ENCODE measurements at places on chromosomes 6 and 20.

DNA sequence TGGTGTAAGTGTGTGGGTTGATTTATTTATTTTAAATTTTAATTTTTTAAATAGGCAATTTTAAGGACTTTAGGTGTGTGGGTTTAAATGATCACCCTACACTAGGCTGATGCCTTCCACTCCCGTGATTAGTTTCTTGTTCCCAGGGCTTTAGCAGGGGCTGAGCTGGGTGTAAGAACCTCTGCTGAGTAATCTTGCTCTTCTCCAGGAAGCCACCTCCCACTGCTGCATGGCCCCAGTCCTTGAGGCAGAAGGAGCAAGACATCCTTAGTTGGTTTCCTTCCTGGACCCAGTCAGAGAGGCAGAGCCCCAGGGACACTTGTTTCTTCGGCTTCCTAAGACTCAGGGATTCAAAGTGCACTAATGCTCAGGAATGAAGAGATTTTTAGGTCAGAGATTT lies 19.8 kb upstream of the CDC5L start:
- no peak for DNase-seq

GRCh38 chr6:45378334-45378926 lies 696 bp upstream of the SUPT3H start:
- DNase-seq = no peak

DNA sequence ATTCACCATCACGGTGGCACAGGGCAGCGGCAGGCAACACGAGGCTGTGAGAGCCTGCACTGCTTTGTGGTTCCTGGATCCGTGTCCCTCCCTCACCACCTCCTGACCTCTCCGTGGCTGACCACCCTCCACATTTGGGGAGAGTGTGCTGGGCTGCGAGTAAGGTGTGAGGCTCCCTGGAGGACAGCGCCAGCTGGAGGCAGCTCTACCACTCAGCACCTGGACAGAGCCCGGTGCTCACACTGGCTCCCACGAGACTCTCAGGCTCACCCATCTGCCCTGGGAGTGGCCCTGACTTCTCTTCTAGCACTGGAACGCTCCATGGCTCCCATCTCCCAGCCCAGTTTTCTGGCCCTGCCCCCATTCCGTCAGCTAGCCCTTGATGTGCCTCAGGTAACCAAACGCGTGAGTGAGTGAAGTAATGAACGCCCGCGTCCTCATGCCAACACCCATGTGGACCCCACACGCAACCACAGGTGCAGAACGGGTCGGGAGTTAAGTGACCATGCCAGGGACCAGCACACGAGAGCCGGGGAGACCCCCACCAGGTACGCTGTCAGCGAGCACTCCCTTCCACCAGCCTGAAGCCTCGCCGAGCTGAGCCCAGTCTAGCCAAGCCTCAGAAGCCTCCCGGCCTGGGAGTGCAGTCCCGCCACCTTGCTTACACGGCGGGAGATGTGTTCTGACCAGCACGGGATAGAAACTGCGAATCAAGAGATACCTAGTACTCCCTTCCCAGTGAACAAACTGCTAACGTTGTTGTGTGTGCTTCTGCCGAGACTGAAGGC lies 137.2 kb downstream of the WDR27 start:
- no peak for DNase-seq

- no peak for DNase-seq
Measured at GRCh38 chr6:4909063-4909706, 94.7 kb downstream of the RPP40 start.

DNA sequence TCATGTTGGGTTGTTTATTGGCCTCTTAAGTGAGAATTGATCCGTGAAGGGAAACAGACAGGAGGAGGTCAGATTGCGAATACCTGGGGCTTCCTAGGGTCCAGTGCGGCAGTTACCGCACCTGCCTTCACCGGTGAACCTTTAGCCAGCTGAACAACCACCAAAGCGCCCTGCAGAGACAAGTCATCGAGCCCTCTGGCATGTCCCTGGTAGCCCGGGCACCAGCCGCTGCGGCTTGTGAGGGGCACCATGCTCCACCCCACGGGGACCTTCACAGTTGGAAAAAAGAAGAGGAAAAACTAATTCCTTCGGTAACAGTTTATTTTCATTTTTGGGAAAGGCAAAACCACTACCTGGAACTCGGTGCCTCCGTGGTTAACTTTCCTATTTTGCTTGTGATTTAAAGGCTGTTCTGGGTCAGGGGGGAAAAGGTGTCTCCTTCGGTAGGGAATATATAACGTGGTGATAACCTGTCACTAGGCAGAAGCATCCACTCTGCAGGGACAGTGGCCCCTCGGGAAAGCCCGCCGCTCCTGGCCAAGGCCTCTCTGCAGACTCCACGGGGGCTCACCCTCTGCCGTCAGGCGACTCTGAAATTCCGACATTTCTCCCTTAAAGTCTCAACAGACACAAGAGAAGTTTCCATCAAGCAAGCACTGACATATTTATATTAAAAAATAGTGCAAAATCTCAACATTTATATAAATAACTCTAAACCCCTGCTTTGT lies 30.7 kb upstream of the ZBP1 start:
- DNase-seq = no peak

Measured in stimulated activated CD8-positive, alpha-beta memory T cell treated with anti-CD3 and anti-CD28 coated beads, Interleukin-4, amount 100 ng/mL, for 48 hours (primary cell).